ENCODE measurements at places on chromosomes 1 and 21.

GRCh38 chr1:89221341-89221740 lies 22.6 kb upstream of the GBP4 start:
- no peak for DNase-seq

- DNase-seq: no peak
These were observed 1.7 kb downstream of the KHDC4 start for GRCh38 chr1:155932487-155932886.

- DNase-seq: peak; percentile 80
These were observed 24.9 kb upstream of the CR1L start for GRCh38 chr1:207619871-207620542.

DNA sequence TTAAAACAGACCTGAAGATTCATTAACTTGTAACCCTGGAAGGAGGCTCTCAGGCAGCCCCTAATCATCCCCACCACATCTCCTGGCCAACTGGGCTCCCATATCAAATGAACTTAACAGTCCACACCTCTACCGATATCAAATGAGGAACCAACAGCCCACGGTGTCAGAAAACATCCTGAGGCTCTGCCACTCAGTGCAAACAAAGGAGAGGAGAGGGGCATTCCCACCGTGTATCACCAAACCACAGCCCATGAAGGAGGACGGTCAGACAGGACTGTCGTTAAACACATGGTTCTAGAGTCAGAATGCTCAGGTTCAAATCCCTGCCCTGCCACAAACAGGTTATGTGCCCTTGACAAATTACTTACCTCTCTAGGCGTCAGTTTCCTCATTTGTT lies 52.5 kb downstream of the ERI3 start:
- DNase-seq: no peak
